WTC11 (cell line): ENCODE measurements at places on chromosomes 12 and 14. TPM values are rescaled to one million over a fixed set of nuclear protein-coding genes. Genes with fewer than 3 reads are reported as not detected.

DNA sequence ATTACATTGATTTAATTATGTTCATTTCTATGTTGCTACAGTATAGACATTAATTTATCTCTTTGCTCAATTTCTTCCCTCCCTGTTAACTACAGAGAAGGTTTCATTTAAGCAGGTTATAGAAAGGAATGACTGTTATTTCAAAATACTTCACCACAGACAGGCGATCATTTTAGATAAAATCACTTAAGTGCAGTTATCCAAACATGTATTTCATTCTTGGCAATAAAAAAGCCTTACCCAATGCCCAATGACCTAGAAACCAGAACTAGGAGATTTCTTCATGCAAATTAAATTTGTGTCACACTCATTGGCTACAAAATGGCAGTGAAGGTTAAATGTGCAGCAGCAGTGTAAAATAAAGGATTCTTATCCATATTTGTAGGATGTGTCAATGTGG lies 266.4 kb downstream of the KCNH5 start:
- no peak overlapping the region for H3K4me3 ChIP-seq
- H3K36me3 ChIP-seq = peaks cover 5% of the 10 kb centered on the region
- peaks cover 31% of the 10 kb centered on the region for H3K27me3 ChIP-seq
- no peak overlapping the region for H3K27ac ChIP-seq
- peaks cover 53% of the 10 kb centered on the region for H3K4me1 ChIP-seq

- H3K4me3 ChIP-seq = no peak overlapping the region
- no peak for DNase-seq
- H3K27me3 ChIP-seq = peaks cover 55% of the 10 kb centered on the region
- H3K27ac ChIP-seq = no peak overlapping the region
- H3K4me1 ChIP-seq = peaks cover 22% of the 10 kb centered on the region
- no peaks in the 10 kb centered on the region for H3K36me3 ChIP-seq
Measured at GRCh38 chr12:117363953-117364486, 2.6 kb upstream of the NOS1 start.

DNA sequence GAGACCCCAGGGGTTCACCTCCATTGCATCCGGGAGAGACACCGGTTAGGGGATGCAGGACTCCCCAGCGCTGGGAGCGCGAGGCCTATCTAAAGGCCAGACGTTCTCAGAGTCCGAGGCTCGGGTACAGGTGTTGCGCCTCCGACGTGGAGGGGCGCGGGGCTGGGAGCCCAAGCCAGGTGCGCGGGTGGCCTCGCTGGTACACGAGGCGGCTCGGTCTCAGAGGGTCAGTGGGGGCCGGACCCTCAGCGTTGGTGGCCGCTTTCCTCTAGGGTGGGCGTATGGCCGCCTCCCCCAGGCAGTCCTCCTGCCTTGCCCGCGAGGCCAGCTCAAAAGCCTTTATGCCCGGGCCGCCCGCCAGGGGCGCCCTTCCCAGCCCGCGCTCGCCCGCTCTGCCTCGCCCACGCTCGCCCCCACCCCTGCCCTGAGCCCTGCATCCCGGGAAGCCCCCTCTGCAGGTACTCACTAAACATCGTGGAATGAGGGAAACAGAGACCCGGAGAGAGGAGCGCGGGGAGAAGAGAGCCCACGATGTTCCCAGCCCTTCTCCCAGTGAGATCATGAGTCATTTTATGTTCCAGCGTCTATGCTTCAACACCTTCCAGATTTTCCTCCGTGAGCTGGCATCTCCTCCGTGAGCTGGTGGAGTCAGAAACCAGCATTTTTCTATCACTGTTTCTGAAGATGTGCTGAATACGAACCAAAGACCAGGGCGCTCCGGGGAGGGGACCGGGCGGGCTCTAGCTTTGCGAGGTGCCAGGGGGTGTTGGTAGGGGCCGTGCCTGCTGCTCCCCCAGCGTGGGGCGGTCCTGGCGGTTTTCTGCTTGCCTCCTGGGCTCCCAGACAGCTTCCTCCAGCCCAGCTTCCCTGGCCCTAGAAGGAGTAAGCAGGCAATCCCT lies 73.8 kb downstream of the DIO3 start:
- H3K27me3 ChIP-seq = peaks cover 5% of the 10 kb centered on the region
- no peak overlapping the region for H3K27ac ChIP-seq
- no peak for DNase-seq
- H3K4me3 ChIP-seq = no peak overlapping the region
- H3K36me3 ChIP-seq = no peaks in the 10 kb centered on the region

GRCh38 chr12:1313906-1314305 lies 280.5 kb downstream of the FBXL14 start:
- H3K36me3 ChIP-seq = peaks cover 25% of the 10 kb centered on the region
- H3K27ac ChIP-seq = no peak overlapping the region
- H3K27me3 ChIP-seq = no peaks in the 10 kb centered on the region
- no peak overlapping the region for H3K4me3 ChIP-seq
- H3K4me1 ChIP-seq = peaks cover 11% of the 10 kb centered on the region
- no peak for DNase-seq

- H3K4me1 ChIP-seq = peaks cover 39% of the 10 kb centered on the region
- no peak overlapping the region for H3K27ac ChIP-seq
- peaks cover 93% of the 10 kb centered on the region for H3K27me3 ChIP-seq
- peak; percentile 75 for DNase-seq
- no peaks in the 10 kb centered on the region for H3K36me3 ChIP-seq
Measured at GRCh38 chr12:106585521-106586277, 2.9 kb downstream of the RFX4 start.

DNA sequence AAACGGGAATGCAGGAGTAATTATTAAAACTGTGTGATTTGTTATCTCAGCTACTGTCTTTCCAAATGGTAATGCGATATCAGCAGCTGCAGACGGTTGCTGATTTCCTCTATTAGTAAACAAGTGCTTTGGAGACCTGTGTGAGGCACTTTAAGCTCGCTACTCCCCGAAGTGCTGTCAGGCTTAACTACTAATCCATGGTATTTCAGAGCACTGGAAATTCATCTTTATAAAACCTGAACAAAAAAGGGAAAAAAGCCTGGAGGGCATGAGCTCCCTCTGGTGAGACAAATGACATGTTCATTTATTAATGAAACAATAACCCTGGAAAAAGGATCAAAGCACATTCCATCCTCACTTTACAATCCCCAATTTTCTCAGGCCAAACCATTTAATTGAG lies 143.6 kb upstream of the OTX2 start:
- H3K36me3 ChIP-seq = no peaks in the 10 kb centered on the region
- no peak for DNase-seq
- peaks cover 28% of the 10 kb centered on the region for H3K4me1 ChIP-seq
- no peak overlapping the region for H3K4me3 ChIP-seq
- H3K27ac ChIP-seq = no peak overlapping the region

DNA sequence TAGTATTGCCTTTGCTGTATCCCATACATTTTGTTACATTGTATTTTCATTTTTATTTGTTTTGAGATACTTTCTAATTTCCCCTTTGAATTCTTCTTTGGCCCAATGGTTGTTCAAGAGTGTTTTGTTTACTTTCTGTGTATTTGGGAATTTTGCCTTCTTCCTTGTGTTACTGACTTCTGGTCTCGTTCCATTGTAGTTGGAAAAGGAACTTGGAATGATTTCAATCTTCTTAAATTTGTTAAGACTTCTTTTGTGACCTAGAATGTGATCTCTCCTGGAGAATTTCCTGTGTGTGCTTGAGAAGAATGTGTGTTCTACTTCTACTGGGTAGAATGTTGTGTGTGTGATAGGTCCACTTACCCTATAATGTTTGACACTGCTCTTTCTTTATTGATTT lies 304.4 kb upstream of the RTL1 start:
- H3K4me1 ChIP-seq = peaks cover 3% of the 10 kb centered on the region
- DNase-seq = no peak
- H3K36me3 ChIP-seq = peaks cover 24% of the 10 kb centered on the region
- no peak overlapping the region for H3K4me3 ChIP-seq

GRCh38 chr12:16555630-16556029 lies 50.3 kb downstream of the LMO3 start:
- H3K4me1 ChIP-seq = peaks cover 52% of the 10 kb centered on the region
- H3K27ac ChIP-seq = peak overlapping the region; percentile 67
- H3K36me3 ChIP-seq = no peaks in the 10 kb centered on the region; the same call in 1 of the 2 replicates
- H3K4me3 ChIP-seq = no peak overlapping the region
- DNase-seq = peak; percentile 21
- H3K27me3 ChIP-seq = no peaks in the 10 kb centered on the region

GRCh38 chr12:108635201-108635996 lies 1.7 kb upstream of the SELPLG start:
- no peak for DNase-seq
- no peak overlapping the region for H3K4me3 ChIP-seq
- H3K4me1 ChIP-seq = peaks cover 57% of the 10 kb centered on the region
- no peaks in the 10 kb centered on the region for H3K27me3 ChIP-seq
- H3K36me3 ChIP-seq = no peaks in the 10 kb centered on the region

Gene TBC1D30
- total RNA-seq = 2.0 to 3.6 TPM (median 2.3 TPM) in 3 replicates

Gene OASL
- total RNA-seq = 0.28 TPM in 1 of 3 replicates, not detected in the others

Gene SERPINA5
- 1.5 to 3.2 TPM (median 2.2 TPM) in 3 replicates for total RNA-seq

Gene FOXG1
- total RNA-seq = 0.09 to 0.18 TPM (median 0.16 TPM) in 3 replicates

Gene SYT1
- 34.7 to 45.2 TPM (median 36.0 TPM) in 3 replicates for total RNA-seq

Gene CMA1
- not detected in 3 replicates for total RNA-seq

Gene CHFR
- 50.2 to 58.7 TPM (median 53.9 TPM) in 3 replicates for total RNA-seq
